T-helper 2 cell treated with Interferon-gamma antibody and Interleukin-4, amounts not matched to agents 5 μg/mL and 100 μg/mL, for 36 hours (primary cell): ENCODE measurements at places on chromosomes 1 and 21.

- DNase-seq, result no peak
- H3K27me3 ChIP-seq, result no peaks in the 10 kb centered on the region
- H3K27ac ChIP-seq, result no peak overlapping the region
- H3K4me3 ChIP-seq, result no peak overlapping the region
- H3K36me3 ChIP-seq, result no peaks in the 10 kb centered on the region
- H3K4me1 ChIP-seq, result no peaks in the 10 kb centered on the region
These were observed 823.0 kb upstream of the PRMT6 start for GRCh38 chr1:106233511-106233910.

GRCh38 chr21:25328736-25329135 is 278.5 kb downstream of the MRPL39 start:
- H3K27ac ChIP-seq, result no peak overlapping the region
- H3K36me3 ChIP-seq, result no peaks in the 10 kb centered on the region
- no peaks in the 10 kb centered on the region for H3K4me1 ChIP-seq
- no peak overlapping the region for H3K4me3 ChIP-seq
- DNase-seq, result no peak
- no peaks in the 10 kb centered on the region for H3K27me3 ChIP-seq

GRCh38 chr1:178912597-178912996 is 41.7 kb upstream of the ANGPTL1 start:
- H3K27me3 ChIP-seq, result peaks cover 3% of the 10 kb centered on the region
- H3K4me1 ChIP-seq, result peaks cover 4% of the 10 kb centered on the region
- H3K4me3 ChIP-seq, result no peak overlapping the region
- no peaks in the 10 kb centered on the region for H3K36me3 ChIP-seq
- H3K27ac ChIP-seq, result no peak overlapping the region
- no peak for DNase-seq

- no peaks in the 10 kb centered on the region for H3K36me3 ChIP-seq
- no peaks in the 10 kb centered on the region for H3K27me3 ChIP-seq
- H3K27ac ChIP-seq, result peak overlapping the region; percentile 32
- H3K4me1 ChIP-seq, result peaks cover 39% of the 10 kb centered on the region
These were observed 30.3 kb downstream of the SELL start for GRCh38 chr1:169681140-169681539.

DNA sequence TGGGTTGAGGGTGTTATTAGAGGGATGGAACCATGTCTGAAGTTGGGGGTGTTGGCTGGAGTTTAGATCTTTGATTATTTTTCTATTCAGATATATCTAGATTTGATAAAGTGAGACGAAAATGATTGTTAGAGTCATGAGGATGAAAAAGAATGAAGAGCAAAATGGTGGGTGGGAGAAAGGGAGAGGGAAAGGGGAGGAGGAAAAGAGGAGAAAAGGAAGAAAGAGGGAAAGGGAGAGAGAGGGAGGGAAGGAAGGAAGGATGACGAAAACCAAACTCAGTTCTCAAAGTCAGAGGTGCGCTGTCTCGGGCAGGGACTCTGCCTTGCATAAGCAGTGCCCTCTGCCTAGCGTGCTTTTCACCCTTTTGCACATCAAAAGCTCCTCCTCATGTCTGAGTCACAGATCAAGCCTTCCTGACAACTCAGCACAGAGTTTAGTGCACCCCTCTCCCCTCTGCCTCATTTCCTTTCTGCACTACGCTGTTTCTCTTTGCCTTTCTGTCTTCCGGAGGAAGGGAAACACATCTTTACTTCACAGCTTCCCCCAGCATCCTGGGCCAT is 225.8 kb upstream of the PROX1 start:
- peak; percentile 27 for DNase-seq
- peaks cover 4% of the 10 kb centered on the region for H3K27me3 ChIP-seq
- H3K4me3 ChIP-seq, result peak overlapping the region; percentile 37

GRCh38 chr1:25795946-25796810 is 3.8 kb upstream of the SELENON start:
- no peak for DNase-seq
- H3K27ac ChIP-seq, result no peak overlapping the region
- H3K36me3 ChIP-seq, result no peaks in the 10 kb centered on the region
- H3K4me3 ChIP-seq, result peak overlapping the region; percentile 9

- no peak overlapping the region for H3K4me3 ChIP-seq
- no peak overlapping the region for H3K27ac ChIP-seq
- DNase-seq, result no peak
These were observed 141.8 kb downstream of the SYT2 start for GRCh38 chr1:202568410-202568809.

- no peak overlapping the region for H3K4me3 ChIP-seq
- no peaks in the 10 kb centered on the region for H3K36me3 ChIP-seq
- no peaks in the 10 kb centered on the region for H3K4me1 ChIP-seq
- DNase-seq, result no peak
- no peak overlapping the region for H3K27ac ChIP-seq
These were observed 413.1 kb downstream of the PTPRU start for GRCh38 chr1:29649189-29650040.

DNA sequence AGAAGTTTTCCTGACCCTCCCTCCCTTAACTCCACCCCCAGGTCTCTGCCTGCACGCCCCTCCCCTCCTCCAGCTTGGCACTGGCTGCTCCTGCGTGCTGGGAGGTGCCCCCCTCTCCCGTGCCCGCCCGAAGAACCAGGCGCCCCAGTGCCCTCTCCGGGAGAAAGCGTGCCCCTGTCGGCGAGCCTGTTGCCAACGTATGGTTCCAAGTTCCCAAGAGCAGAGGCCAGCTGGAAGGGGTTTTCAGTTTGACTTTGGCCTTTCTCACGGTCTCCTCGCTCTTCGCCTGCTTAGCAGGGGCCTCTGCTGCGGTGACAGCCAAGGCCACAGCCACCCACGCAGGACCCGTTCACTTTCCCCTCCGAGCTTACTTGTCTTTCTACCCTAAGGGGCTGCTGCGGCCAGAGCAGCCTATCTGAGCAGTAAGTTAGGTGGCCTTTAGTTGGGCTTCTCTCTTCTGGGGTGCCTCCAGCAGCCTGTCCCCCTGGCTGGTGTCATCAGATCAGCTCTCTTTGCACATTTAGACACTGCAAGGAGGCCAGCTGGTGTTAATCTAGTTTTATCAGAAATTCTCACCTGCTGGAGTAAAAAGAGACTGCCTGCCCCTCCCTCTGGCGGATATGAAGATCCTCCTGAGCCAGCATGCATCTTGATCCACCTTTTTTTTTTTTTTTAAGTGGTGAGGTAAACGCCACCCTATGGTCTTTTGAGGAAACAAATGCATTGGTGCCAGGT is 1.5 kb downstream of the STUM start:
- H3K4me1 ChIP-seq, result peaks cover 9% of the 10 kb centered on the region
- no peak overlapping the region for H3K27ac ChIP-seq
- H3K4me3 ChIP-seq, result peak overlapping the region; percentile 55
- H3K36me3 ChIP-seq, result no peaks in the 10 kb centered on the region
- DNase-seq, result peak; percentile 10
- H3K27me3 ChIP-seq, result peaks cover 81% of the 10 kb centered on the region

DNA sequence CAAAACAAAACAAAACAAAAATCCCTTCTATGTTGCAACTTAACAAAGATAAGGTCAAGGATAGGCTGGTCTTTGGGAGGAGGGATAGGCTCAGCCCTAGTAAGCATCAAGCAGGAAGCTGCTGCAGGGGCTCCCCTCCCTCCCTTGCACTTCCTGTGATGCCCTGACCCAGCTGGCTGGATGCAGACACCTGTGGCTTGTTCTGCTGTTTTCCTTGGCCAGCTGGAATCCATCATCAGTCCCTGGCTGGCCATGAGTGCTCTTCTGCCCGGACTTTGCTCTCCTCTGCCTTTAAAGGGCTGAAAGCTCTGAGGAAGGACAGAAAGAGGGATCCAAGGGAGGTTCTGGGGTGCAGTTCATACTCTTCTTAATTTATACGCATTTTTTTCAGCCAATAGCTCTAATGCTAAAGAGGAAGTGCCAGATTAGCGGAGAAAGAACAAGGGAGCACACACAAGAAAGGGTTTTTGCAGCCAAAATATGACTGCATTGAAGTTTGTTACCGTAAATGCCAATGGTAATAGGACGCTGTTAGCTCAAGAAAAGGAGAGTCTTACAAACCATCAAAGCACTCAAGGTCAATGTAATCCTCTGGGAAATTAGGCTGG is 19.9 kb upstream of the UBE2U start:
- H3K27me3 ChIP-seq, result peaks cover 7% of the 10 kb centered on the region
- H3K4me3 ChIP-seq, result no peak overlapping the region
- no peak overlapping the region for H3K27ac ChIP-seq

DNA sequence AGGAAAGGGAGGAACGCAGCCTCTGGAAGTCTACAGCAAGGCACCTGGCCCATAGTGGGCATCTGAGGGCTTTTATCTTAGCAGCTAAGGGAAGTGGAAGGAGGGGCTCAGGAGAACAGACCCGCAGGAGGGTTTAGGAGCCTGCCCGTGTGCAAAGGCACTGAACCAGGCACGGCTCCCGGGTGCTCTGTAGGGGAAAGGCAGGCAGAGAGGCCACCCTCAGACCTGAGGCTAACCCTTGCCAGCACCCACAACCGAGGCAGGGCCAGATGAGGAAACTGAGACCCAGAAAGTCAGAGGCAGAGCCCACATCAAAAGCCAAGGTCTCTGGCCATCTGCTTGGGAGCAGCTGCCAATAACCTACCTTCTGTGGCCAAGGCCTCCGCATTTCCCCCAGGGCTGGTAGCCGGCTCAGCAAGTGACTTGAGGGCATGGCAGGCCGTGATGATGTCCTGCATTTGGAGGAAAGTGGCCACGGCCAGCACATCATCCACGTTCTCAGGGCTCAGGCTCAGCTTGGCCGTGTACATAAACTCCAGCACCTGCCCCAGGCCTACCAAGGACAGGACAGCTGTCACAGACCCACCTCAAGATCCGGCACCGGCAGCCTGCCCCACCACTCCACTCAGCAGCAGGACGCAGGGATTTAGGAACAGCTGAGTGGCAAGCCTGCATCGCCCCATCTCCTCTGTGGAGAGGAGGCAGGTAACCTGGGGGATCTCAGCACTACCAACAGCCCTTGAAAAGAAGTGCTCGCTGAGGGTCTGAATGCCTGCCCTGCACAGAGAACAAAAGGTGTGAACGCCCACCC is 29.1 kb downstream of the ZBTB17 start:
- peaks cover 32% of the 10 kb centered on the region for H3K4me1 ChIP-seq
- no peak overlapping the region for H3K4me3 ChIP-seq
- H3K27ac ChIP-seq, result no peak overlapping the region
- DNase-seq, result no peak
- peaks cover 15% of the 10 kb centered on the region for H3K36me3 ChIP-seq
- no peaks in the 10 kb centered on the region for H3K27me3 ChIP-seq

DNA sequence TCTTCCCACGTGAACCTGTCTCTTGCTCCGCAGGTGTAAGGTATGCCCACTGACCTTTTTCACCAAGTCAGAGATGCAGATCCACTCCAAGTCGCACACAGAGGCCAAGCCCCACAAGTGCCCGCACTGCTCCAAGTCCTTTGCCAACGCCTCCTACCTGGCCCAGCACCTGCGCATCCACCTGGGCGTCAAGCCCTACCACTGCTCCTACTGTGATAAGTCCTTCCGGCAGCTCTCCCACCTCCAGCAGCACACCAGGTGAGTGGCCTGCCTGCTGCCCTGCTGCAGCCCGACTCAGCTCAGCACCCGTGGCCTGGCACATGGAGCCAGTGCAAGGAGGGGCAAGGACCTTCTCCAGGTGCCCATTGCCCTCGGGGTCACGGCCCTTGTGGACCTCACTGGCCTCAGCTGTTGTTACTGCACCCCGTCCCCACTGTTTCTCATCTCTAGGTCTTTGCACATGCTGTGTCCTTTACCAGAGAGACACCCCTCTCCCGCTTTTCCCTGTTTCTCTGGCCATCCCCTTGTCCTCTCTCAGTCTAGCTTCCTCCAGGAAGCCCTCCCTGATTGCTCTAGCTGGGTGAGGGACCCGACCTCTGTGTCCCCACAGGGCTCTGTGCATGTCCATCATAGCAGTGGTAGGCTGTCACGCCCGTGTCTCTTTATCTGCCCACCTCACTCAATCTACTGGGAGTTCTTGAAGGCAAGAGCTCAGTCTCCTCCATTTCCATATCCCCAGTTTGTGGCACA is 25.4 kb downstream of the ZNF362 start:
- H3K4me1 ChIP-seq, result peaks cover under 1% of the 10 kb centered on the region
- no peak overlapping the region for H3K27ac ChIP-seq
- DNase-seq, result no peak
- peaks cover 34% of the 10 kb centered on the region for H3K36me3 ChIP-seq
- no peaks in the 10 kb centered on the region for H3K27me3 ChIP-seq
- H3K4me3 ChIP-seq, result no peak overlapping the region

GRCh38 chr1:106768501-106768900 is 288.0 kb upstream of the PRMT6 start:
- H3K4me1 ChIP-seq, result no peaks in the 10 kb centered on the region
- H3K36me3 ChIP-seq, result no peaks in the 10 kb centered on the region
- H3K4me3 ChIP-seq, result no peak overlapping the region
- H3K27me3 ChIP-seq, result no peaks in the 10 kb centered on the region
- H3K27ac ChIP-seq, result no peak overlapping the region

DNA sequence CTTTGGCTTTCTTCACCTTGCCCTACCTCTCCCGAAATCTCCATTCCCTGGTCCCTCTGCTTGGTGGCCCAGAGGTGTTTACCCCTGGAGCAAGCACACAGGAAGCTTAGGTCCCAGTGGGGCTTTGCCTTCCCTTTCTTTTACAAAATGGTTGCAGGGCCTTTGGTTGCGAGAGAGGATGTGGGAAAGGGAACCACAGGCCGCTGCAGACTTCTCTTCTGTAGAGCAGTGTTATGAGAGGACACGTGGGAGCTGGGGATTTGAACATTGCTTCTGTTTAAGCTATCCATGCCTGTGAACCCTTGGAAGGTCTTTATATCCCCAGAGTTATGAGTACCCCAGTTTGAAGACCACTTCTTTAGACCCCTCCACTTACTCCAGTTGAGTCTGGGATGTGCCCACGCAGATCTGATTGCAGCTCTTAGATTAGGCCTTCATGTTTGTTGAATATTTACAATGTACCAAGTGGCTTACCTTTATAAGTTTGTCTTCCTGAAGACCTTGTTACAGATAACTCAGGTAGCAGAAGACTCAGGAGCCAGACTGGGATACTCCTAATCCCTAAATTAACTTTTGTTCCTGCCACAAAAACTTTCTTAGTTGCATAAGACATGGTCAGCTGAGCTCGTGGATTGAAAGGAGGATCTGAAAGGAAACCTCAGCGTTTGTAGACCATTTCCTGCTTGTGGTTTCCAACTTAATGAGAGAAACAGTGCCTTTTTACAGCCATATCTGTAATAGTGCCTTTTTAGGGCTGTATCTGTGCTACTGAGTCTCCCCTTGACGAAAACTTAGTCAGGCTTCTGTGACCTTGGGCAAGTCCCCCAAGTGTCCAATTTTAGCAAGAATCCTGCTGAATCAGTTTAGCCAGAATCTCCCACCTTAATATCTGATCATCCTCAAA is 21.9 kb upstream of the IVNS1ABP start:
- peaks cover 9% of the 10 kb centered on the region for H3K36me3 ChIP-seq
- peaks cover 37% of the 10 kb centered on the region for H3K4me1 ChIP-seq
- H3K27ac ChIP-seq, result peak overlapping the region; percentile 79
- peak overlapping the region; percentile 70 for H3K4me3 ChIP-seq

DNA sequence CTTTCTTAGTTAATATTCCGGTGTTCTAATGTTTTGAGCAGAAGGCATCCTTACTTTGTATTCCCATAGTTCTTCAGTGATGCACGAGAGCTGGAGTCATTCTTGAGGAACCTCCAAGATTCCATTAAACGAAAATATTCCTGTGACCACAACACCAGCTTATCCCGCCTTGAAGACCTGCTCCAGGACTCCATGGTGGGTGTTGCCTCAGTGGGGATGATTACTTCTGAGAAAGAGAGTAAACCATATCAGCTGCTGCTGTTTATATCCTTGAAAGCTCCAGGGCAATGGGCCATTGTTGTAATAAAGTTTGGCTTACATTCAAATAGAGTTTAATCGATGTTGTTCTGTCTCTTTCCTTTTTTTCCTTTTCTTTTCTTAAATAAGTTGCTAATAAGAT is 93.1 kb downstream of the MACF1 start:
- no peak for DNase-seq
- H3K4me1 ChIP-seq, result peaks cover 5% of the 10 kb centered on the region
- H3K27me3 ChIP-seq, result no peaks in the 10 kb centered on the region
- H3K4me3 ChIP-seq, result no peak overlapping the region
- peaks cover 74% of the 10 kb centered on the region for H3K36me3 ChIP-seq
